ENCODE measurements at places on chromosomes 12 and 14.

DNA sequence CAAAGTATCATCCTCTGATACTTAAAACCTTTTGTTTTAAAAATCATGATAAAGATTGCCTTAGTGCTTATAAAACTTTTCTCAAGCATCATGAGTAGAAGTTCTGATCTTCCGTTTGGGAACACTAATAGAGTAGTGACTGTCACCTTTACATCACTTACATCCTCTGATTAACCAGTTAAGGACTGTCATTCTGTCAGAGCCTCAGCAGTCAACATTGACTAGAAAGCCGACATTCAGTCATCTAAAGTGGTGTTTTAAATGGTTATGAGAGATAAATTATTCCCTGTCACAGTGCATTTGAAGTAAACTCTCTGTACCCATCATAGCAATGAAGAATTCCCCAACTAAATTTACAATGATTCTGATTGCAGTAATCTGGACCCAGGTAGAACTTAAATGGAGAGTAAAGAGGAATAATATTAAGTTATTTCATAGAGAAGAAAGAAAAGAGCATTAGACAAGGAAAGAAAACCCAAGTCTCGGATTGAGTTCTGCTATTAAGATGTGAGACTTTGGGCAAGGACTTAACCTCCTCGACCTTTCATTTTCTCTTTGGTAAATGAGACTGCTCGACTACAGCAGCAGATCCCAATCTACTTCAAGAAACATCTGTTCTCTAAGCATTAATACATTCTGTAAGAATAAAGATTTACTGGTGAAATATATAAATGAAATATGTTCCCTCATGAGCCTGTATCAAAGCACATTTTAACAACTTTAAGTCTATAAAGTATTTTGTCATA lies 563.9 kb upstream of the LMO3 start:
- DNase-seq, result no peak

DNA sequence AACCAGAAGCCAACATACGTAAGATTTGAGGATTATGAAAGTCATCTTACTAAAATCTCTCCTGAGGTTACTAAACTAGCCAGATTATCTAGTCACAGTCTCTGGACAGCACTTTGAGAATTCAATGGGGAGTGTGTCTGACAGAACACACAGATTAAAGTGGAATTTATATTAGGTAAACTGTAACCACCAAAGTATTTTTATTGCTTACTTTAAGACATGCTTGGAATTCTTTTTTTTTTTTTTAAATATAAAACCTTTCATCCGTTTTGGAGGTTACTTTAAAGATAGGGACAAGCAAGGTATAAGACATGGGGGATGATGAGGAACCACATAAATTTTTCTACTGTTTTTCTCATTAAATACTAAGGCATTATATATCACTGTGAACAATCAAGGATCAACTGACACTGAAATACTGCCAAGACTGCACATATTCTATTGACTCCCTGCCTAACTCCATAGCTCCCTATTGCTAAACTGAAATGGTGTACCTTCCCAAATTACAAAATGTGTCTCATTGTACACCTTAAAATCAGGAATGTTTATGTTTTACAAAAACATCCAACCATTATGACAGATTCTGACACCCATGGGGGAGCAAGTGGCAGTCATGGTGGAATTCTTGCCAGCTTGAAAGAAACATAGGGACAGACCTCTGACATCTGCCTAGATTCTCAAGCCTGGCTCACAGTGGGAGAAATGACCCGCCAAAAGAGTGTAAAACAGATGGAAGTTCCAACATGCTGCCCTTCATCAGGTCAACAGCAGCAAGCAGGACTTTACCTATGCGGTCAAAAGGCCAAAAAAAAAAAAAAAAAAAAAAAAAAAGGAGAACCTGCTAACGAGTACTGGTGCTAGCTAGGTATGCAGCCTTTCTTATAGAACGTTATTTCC lies 239.3 kb downstream of the MED13L start:
- DNase-seq, result peak; percentile 87

- no peak for DNase-seq
These were observed 418.8 kb downstream of the KCNH5 start for GRCh38 chr14:62626416-62626815.

DNA sequence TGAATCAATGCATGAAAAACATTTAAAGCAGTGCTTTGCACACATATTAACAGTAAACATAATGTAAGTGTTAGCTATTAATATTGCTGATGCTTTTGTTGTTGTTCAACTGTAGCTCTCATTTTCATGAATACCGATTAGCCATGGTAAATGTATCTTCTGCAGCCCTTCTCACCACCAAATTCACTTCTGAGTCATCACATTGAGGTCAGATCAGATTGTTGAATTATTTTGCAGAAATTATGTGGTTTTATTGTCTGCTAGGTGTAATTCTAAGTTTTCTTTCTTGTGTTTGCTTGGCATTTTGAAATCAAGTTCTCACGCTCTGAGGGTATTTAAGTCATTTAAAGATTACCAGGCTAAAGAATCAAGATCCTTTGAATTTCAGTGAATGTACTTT lies 74.6 kb downstream of the AKAP6 start:
- no peak for DNase-seq

DNA sequence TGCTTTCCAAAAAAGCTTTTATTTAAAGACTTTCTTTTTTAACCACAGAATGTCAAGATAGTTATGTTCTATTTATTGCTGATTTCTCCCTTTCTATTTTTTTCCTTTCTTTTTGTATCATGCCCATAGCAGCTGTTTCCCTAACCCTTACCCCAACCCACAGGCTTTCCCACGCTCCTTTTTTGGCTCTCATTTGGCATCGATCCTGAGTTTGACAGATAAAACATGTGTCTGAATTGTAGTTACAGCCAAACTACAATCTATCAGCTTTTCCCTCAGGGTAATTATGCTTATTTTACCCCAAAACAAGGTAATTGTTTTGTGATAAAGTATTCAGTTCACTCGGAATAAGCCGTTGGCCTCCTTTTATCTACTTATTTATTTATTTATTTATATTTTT lies 46.7 kb downstream of the PDE3A start:
- no peak for DNase-seq

GRCh38 chr14:99936056-99936455 lies 129.2 kb upstream of the EVL start:
- DNase-seq, result no peak

GRCh38 chr12:76916170-76916540 lies 37.3 kb upstream of the CSRP2 start:
- no peak for DNase-seq

- no peak for DNase-seq
These were observed 65.2 kb downstream of the PPP2R5E start for GRCh38 chr14:63478010-63478409.

GRCh38 chr12:11075642-11076041 lies 13.5 kb upstream of the TAS2R46 start:
- no peak for DNase-seq

DNA sequence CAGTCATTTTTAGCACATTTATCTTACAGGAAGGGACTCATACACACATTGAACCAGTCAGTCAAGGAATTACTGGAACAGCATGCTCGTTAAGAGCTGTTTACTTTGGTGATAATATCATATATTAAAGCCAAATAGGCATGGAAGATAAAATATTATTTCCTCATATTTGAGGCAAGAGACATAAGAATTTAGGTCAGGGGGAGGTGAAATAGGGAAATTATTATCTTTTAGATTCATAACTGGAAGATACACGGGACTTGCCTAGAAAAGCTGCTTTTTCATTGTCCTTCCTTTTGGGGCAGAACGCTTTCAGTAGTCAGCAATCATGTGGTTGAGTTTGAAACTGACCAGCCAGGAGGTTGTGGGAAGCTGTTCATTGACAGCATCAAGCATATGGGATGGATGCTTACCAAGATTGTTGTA lies 72.5 kb downstream of the NTN4 start:
- DNase-seq, result no peak

DNA sequence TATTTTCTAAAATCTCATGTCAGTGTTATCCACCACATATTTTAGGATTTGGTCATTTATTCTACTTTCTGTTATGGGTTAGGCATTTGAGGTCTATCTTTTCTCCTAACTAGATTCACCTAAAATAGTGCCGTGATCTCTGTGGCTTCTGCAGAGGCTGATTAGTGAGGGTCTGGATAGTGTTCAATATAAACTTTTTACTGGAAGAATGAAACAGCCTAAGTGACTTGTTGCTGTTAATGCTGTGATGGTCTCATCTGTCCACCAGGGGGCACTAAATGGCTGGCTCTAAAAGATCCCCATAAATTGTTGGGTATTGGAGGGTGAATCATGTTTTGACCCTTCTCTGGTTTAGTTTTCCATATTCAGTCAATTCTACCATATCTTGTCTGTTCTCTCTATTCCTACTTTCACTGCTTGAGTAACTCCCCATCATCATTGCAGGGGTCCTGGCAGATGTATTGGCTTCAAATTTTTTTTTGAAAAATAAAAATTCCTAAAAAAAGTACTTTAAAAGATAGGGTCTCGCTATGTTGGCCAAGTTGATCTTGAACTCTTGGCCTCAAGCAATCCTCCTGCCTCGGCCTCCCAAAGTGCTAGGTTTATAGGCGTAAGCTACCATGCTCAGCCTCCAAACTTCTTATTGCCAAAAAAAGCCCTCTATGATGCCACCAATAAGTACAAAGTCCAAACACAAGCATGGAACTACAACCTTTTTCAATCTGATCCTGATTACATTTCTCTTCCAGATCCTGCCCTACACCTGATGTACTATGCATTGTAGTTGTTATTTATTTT lies 6.9 kb downstream of the PABPN1 start:
- DNase-seq, result no peak

DNA sequence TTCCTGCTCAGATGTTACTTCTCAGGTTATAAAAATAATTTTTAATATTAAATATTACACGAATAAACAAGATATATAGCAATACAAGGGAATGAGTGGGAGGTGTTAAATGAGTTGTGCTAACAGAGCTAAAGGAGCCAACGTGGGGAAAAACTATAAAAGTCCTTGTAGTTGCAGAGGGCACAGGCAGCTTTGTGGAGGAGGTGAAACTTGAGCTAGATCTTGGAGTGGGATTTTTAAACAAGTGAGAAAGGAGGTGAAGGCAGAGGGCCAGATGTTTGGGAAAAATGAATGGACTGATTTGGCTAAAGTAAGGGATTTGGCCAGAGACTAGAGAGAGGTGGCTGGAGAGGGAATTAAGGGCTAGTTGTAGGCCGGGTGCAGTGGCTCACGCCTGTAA lies 5.2 kb upstream of the FKBP11 start:
- no peak for DNase-seq

GRCh38 chr14:57189070-57189469 lies 79.6 kb downstream of the EXOC5 start:
- DNase-seq, result no peak

DNA sequence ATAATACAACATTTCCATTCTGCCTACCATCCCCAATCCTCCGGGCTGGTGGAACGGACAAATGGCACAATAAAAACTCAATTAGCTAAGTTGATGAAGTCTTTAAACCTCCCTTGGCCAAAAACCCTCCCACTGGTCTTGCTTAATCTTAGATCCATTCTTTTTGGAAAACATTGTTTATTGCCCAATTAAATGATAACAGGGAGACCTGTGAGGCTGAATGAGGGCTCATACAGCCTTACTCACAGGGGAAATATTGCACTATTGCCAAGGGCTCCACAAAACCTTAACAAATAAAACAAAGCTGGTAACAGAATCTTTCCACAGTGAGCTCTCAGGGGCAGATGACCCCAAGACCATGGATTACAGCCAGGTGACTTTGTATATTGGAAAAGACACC lies 7.8 kb upstream of the PSMC1 start:
- DNase-seq, result no peak

DNA sequence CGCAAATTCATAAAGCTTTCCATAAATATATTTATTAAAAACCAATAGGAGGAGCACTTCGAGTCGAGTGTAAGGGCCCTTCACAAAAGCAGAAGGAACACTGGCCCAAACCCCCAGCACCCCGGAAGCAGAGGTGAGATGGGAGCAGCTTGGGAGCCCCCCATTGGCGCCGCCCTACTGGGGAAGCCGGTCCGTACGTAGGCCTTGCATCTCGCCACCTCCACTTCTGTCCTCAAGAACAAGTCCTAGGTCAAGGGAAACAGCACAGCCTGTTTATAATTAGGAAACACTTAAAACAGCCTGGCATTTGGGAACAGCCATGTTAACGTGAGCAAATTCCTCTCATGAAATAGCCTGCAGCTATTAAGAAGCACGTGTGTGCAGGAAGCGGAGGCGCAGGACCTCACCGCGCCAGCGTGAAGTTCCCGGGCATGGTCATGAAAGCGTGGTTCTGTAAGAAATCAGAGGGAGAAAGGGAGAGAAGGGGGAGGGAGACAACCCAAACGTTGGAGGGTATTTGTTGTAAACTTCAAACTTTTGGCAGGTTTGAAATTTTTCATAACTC lies 7.7 kb downstream of the ANKRD9 start:
- DNase-seq, result no peak

DNA sequence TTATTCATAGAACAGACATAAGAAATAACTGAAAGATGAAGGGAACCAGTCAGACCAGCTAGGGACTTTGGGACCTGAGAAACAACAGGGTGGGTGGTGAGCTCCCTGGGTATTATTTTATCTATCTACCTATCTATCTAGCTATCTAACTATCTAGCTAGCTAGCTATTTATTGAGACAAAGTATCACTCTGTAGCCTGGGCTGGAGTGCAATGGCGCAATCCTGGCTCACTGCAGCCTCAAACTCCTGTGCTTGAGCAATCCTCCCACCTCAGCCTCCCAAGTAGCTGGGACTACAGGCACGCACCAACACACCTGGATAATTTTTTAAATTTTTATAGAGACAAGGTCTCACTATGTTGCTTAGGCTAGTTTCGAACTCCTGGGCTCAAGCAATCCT lies 127.6 kb downstream of the DPF3 start:
- DNase-seq, result no peak

DNA sequence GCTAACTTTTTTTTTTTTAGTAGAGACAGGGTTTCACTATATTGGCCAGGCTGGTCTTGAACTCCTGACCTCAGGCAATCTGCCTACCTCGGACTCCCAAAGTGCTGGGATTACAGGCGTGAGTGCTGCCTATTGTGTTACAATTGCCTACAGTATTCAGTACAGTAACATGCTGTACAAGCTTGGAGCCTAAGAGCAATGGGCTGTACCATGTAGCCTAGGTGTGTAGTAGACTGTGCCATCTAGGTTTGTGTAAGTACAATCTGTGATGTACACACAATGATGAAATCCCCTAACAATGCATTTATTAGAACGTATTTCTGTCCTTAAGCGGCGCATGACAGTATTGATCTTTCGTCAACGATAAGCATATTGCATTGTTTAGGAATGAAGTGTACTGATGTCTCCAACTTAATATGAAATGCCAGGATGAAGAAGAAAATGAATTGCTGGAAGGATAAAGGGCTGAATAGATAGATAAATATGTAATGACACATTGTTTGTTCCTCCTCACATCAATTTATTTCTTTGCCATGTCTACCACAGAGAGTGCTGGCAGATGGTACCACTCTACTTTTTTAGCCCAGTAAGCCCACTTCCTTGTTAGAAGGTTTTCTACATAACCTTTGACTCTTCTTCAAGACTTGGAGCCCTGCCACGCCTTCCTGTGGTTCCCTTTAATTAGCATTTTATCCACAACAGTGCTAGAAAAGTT lies 467.5 kb downstream of the VRK1 start:
- no peak for DNase-seq

- DNase-seq, result no peak
These were observed 30.5 kb downstream of the RASAL1 start for GRCh38 chr12:113104953-113105510.

All from BJ (cell line).